ENCODE measurements at places on chromosomes 16 and 17.

DNA sequence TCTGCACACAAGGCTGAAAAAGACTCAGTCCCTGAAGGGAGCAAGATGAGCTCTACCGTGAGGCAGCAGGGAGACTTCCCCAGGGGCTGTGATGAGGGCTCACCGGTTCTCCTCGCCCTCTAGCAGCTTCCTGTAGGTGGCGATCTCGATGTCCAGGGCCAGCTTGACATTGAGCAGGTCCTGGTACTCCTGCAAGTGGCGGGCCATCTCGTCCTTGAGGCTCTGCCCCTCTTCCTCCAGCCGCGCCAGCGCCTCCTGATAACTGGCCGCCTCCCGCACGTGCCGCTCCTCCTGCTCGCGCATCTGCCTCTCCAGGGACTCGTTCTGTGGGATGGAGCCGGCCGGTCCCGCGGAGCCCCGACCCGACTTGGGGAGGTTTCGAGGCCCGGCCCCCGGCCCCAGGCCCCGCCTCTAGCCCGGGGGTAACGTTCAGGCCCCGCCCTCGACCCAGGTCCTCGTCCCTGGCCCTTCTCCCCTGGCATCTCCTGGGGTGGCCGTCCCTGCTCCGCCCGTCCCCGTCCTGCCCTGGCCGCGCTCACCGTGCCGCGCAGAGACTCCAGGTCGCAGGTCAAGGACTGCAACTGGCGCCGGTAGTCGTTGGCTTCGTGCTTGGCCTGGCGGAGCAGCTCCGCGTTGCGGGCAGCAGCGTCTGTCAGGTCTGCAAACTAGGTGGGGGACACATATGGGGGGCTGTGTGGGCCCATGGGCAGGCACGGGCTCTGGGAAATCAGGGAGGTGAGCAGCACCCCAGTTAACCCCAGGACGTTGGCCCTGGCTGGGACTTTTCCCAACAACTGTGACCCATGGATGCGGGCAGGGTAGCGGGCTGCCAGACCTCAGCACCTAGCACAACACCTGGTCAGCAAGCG lies 3.9 kb downstream of the GFAP start:
- peak; percentile 80 for DNase-seq

GRCh38 chr17:47605011-47605410 lies 44.7 kb upstream of the KPNB1 start:
- no peak for DNase-seq

DNA sequence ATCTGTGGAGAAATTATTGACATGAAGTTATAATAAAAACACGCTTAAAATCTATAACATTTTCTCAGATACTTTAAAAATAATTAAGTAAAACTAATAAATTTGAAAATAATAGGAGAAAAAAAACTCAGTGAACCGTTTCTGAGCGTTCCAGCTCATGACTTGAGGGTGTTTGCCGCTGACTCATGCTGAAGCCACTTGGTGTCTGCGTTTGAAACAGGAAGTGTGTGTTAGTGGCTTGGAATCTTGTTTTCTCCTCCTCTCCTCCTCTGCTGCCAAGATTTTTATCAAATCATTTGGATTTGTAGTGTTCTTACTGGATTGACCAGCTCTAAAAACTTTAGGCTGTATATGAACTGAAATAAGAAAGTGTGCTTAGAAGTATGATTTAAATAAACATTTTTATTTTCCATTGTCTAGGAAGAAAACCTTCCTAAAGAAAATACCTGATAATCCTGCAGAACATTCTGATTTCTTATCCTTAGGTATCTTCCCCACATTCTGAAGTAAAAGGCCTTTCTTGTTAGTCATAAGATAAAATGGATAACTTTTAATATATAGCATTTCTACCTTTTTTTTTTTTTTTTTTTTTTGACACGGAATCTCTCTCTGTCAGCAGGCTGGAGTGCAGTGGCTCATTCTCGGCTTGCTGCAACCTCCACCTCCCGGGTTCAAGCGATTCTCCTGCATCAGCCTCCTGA lies 30.8 kb downstream of the USP10 start:
- DNase-seq, result peak; percentile 70

DNA sequence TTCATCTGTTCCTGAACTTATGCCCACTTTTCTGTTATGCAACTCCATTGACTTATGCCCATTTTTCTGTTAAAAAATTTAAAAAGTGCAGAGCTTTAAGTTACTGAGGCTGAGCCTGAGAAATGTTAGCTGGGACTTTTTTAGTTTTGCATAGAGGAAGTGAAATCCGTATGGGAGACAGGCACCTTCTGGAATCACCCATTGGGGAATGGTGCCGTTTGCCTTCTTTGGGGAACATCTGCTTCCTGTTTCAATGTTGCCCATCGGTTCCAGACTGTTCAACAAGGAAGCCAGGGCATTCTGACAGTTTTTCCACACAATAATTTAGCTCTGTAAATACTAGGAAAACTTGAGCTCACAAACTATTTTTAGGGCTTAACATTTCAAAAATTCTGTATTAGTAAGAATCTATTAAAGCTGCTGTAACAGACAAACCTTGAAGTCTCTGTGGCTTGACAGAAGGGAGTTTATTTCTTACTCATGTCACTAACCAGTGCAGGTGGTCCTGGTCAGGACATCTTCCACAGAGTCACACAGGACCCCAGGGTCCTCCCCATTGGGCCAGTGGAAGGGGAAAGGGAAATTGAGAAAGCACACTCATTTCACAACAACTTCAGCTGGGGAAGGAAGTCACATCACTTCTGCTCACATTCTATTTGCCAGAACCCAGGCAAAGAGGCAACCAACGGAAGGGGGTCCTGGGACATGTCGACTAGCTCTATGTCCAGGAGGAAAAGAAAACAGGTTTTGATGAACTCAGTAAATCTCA lies 17.2 kb downstream of the PRKCB start:
- DNase-seq, result no peak

GRCh38 chr17:48491527-48492273 lies 39.1 kb downstream of the HOXB1 start:
- no peak for DNase-seq

DNA sequence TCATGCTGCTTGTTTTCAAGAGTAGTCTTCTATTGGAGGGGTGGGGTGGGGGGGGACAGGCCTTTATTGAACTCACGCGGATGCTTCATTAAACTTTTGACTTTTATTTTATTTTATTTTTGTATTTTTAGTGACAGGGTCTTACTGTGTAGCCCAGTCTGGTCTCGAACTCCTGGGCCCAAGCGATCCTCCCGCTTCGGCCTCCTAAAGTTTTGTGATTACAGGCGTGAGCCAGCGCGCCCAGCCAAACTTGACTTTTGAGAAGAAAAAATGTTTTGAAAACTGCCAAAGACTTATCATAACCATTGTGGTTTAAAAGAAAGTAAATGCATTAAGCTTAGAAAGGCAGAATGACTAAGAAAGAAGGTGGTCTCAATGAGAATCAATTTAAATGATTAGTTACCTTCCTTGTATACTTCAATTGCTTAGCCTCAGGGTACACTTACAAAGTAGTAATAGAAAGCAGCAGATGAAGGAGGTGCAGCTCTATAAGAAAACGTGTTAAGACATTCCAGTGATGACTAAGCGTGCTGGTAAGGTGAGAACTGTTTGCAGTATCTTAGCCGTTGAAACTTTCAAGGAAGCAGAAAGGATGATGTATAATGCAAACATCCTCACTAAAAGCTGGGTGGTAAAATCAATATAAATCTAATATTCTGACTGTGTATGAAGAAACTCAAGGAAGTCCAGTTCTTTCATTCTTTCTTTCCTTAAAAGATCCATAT lies 1.2 kb downstream of the AP2B1 start:
- peak; percentile 35 for DNase-seq

All from GM13976 (cell line).